Activated CD4-positive, alpha-beta T cell treated with anti-CD3 and anti-CD28 coated beads for 48 hours (primary cell): ENCODE measurements at places on chromosomes 13 and 19.

DNA sequence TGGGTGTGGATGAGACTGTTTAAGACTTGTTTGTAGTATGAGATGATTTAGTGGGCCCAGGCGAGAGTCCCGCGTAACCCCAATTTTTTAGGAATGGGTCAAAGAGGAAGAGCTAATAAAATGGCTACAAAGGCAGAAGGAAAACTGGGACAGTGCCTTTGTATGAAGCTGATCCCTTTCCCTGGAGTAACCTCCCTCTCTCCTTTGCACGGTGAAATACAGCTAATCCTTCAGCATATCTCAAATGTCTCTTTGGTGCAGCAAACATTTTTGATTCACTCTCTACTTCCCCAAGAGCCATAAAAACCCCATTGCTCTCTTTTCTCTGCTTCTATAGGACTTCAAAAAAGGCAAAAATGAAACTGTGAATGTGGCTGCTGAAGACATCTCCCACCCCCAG lies 473.8 kb downstream of the KLF5 start:
- no peak for DNase-seq

DNA sequence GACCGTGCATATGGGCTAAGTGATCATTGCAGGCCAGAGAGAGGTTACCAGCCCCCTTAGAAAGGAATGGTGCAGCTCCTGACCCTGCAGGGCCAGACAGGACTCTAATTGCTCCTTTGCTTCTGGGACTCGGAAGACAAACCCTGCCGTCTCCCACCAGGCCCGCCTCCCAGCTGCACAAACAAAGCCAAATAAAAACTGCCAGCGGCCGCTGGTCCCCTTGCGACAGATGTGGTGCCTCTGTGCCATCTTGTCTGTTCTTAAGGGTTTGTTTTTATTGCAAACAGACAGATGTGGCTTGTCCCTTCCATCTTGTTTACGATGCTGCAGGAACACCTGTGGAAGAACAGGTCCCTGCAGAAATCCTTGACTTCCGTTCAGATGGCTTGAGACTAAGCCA lies 434.4 kb upstream of the TSHZ3 start:
- DNase-seq: no peak

GRCh38 chr13:103188713-103189326 lies 122.6 kb upstream of the SLC10A2 start:
- DNase-seq: no peak

GRCh38 chr19:46998445-46999125 lies 21.1 kb upstream of the NPAS1 start:
- DNase-seq: no peak
